Mesothelial cell of epicardium (in vitro differentiated cells): ENCODE measurements at places on chromosomes 3 and 15. TPM values are rescaled to one million over a fixed set of nuclear protein-coding genes. Genes with fewer than 3 reads are reported as not detected.

- DNase-seq, result no peak
These were observed 5.3 kb upstream of the APEH start for GRCh38 chr3:49668861-49669260.

KCNH8 gene
- 1.4 to 1.6 TPM (median 1.5 TPM) in 3 replicates for total RNA-seq

- DNase-seq, result no peak
These were observed 879.9 kb downstream of the TUSC7 start for GRCh38 chr3:117589454-117589853.

DNA sequence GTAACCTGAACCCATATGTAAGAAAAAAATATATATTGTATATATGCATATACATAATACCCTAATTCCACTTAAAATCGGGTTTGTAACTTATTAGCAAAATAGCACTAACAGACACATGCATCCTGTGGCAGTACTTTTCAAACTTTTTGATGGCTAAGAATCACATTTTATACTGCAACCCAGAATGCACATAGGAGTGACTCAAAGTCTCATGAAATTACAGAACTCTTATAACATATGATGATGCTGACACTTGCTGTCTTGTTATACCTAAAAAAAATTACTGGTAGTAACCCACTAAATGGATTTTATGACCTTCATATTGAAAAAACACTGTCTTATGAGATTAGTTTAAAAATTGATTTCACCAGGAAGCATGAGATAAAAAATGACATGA, 152.4 kb upstream of the FRMD4B start:
- DNase-seq, result no peak

DNA sequence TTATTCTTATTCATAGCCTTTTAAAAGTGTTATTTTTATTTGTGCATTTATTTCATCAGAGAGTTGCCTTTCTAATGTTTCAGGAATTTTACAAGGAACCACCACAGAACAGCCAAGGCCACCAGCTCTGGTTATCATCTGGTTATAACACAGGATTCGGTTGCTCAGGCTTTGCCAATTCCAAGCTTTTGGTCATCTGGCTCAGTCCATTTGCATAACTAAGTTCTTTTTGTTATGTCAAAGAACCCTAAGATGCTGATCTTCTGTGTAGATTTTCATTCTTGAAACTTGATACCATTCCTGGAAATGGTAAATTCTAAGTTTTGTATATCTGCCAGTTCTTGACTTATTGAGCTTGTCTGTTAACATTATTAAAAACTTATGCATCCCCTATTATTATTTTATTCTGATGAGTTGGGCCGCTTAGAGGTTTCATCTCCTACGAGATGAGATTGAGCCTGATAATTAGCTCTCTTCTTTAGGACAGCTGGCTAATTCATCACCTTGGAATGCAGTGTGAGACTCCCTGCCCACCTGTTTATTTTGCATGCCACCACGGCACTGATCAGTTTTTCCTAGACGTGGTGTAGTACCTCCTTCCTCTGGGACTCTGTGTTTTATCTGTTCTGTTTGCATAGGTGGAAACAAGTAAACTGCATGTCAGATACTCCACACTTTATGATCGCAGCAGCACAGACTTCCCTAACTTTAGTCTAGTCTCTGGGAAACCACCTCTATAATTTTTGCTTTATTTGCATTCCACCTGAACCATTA, 264.8 kb downstream of the SLCO3A1 start:
- DNase-seq, result no peak

- DNase-seq, result no peak
These were observed 156.3 kb downstream of the WNT5A start for GRCh38 chr3:55330756-55331155.

DLL4 gene
- 0.20 to 0.31 TPM (median 0.24 TPM) in 3 replicates for total RNA-seq

- no peak for DNase-seq
These were observed at the start of the genes DUOX1 and DUOXA1 for GRCh38 chr15:45129651-45130129. Gene DUOX1 (plus strand): TSS chr15:45129994. CDS start chr15:45131967, 1,973 bp downstream. Gene DUOXA1 (minus strand): TSS chr15:45129879. CDS start chr15:45123014, 6,865 bp downstream.

DNA sequence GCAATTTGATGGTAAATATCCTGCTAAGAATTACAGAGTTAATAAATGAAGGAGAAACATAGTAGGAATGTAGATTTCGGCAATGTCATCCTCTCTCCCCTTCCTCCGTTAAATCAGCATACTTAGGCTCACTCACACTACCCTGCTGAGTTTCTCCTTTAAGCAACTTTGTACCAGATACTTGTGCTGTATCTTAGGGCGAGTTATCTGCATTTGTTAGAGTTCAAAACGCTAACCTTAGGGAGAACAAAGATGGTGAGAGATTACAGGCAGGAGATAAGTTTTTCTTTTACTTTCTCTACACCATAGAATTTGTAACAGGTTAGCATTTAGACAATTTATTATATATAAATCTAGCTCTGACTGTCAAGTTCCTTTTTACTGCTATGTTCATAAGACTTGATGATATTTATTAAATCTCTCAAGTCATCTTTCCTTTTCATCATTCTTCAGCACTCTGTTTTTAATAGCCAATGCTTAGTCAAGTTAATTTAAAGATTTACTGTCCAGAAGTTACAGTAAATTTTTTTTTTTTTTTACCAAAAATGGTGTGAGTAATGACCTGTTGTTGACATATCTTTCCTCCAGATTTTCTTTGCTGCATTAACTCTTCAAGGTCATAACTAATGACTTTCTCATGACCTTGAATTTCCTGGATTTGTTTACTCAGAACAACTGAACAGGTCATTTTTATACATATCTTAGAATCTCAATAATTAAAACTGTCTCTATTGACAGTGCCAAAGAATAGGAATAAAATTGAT, 22.2 kb downstream of the SUCNR1 start:
- DNase-seq, result no peak

DNA sequence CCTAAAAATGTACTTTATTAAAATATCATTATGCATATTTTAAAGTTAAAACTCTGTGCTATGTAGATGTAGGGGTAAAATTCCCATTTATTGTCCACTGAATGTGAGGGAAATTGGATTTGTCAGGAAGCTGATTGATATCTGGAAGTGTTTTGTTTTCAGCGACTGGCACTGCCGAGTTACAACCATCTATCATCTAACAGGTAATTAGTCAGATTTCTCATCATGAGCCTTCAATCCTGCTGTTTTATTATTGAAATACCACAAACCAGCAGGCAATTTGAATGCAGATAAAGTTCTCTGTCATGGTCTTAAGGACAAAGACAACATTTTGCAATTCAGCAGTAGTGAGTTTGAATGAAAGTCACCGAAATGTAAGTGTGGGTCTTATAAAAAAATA, 40.5 kb downstream of the ZIC1 start:
- no peak for DNase-seq

DNA sequence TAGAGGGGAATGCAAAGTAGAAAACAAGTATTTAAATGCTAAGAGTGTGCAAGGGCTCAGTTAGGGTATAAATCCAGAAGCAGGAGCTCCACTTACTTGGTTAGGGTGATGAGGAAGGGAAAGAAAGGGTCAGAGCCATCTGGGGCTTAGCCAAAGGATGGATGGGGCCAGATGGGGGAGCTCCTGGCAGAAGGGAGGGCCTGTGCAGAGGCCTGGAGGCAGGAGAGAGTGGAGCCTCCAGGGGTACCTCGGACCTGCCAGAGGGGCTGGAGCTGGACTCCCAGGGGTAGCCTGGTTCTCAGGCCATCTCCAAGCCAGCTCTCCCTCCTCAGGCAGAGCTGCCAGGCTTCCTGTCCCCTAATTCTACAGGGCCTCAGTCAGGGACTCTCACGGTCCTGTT, 506.3 kb downstream of the SHQ1 start:
- DNase-seq, result no peak

- DNase-seq, result no peak
These were observed 70.1 kb upstream of the CDV3 start for GRCh38 chr3:133503409-133503808.

- DNase-seq, result no peak
These were observed 151.9 kb upstream of the BNIP2 start for GRCh38 chr15:59841036-59841435.

GRCh38 chr15:58755350-58755749, 5.8 kb upstream of the ADAM10 start:
- DNase-seq, result no peak

DNA sequence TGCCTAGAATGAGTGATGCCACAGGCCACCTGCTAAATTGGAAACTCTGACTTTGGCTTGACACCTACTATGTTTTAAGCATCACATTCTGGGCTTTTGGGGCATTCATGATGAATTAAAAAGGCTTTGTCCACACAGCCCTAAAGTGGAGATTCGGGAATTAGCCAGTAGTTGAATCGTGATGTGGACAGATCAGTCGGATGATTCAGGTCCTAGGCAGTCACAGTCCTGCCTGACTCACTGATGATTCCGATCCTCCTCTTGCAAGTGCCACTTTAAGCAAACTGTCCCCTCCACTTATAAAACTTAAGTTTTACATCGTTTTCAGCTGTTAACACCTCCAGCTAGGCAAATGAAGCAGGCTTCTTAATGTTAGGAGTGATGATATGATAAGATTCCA, 75.3 kb downstream of the SYNPR start:
- DNase-seq, result no peak

MRPL3 gene
- 77.5 to 77.7 TPM (median 77.7 TPM) in 3 replicates for total RNA-seq

CHST13 gene
- not detected in 3 replicates for total RNA-seq

GRCh38 chr3:43770426-43771103, 79.8 kb downstream of the ABHD5 start:
- no peak for DNase-seq

DPPA4 gene
- 86.2 to 89.3 TPM (median 87.7 TPM) in 3 replicates for total RNA-seq

MESP2 gene
- total RNA-seq, result 0.29 TPM in 1 of 3 replicates, not detected in the others

GOLGA6L4 gene
- total RNA-seq, result 10.9 to 13.7 TPM (median 12.2 TPM) in 3 replicates

DNA sequence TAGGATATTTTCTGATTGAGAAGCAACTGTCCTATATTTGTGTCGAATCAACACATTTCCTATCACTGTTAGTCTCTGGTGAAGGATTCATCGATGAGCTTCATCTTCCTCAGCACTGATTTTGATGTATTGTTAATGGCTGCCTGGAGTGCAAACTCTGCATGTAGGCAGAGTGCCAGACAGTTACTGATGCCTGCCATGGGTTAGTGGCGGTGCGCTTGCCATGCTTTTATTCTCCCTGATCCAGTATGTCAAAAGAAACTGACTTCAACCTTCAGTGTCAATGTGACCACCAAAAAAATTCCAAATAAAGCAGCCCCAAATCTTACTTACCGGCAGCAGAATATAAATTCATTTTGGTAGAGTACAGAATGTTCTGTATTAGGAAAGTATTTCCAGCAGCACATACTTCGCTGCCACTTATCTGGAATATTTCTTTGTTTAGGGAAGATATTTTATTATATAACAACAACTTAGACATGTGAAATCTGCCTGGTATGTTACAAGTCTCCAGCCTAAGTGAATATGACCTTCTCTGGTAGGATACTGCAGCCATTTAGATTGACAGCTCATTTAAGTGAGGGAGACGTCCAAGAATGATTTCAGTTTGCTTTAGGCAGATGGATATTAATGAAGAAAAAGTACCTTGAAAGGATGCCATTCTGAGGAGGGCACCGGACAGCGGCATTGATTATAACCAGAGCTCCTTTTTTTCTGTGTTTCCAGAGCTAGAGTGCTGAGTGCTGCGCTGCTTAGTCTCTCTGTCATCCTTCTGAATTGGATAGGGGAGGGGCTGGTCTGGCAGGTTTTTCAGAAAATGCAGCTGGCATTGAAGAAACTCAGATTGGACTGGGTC, 59.9 kb downstream of the ARHGEF26 start:
- DNase-seq, result no peak

DNA sequence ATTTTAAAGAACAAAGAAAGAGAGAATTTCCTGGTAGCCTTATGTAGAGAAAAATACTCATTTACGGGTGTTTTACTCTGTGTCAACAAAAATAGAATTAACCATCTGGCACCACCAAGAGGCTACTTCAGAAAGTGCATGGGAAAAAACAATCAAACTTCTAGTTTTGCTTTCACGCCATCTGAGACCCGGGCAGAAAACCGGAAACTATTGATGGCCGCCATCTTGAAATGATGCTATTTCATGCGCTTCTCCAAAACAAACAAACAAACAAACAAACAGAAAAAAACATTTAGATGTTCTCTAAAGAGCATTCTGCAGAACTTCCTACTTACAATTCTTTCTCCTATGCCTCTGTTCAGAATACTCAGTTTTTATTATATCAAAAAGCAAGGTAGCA, 49.4 kb upstream of the SYNPR start:
- DNase-seq, result no peak

SEMA3B gene
- 166 to 179 TPM (median 177 TPM) in 3 replicates for total RNA-seq

DNAJB11 gene
- total RNA-seq, result 52.1 to 55.2 TPM (median 55.2 TPM) in 3 replicates

GRCh38 chr15:98805434-98806274, 157.3 kb downstream of the IGF1R start:
- no peak for DNase-seq

DNA sequence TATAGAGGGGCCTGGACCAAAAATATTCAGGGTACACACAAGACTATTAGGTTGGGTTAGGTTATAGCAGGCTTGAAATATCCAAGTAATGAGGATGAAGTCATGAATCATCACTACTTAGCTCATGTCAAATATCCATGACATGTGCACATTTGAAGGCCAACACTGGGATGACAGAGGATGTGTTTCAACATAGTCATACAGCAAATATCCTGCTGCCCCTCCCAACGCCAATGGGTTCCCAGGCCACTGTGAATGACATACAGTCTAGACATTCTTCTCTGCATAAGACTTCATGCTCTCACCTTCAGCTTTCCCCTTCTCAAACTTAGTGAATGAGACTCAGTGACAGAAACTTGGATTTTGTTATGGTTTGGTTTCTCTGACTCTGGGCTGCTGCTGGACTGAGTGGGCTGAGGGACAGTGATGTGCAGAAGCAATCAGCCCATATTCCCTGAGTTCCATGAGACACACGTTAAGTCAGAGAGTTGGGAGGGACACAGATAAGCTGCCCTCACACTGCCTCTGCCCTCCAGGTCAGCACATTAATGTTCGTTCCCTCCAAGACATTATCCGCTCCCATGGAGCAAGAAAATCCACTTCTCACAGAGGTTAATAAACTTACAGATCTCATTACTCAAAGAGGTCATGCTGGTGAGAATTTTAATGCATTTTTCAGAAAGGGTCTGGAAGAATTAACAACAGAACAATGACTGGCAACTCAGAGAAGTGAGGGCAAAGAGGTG, 15.4 kb downstream of the HOMER2 start:
- no peak for DNase-seq

CCR5 gene
- total RNA-seq, result not detected in 3 replicates

DNA sequence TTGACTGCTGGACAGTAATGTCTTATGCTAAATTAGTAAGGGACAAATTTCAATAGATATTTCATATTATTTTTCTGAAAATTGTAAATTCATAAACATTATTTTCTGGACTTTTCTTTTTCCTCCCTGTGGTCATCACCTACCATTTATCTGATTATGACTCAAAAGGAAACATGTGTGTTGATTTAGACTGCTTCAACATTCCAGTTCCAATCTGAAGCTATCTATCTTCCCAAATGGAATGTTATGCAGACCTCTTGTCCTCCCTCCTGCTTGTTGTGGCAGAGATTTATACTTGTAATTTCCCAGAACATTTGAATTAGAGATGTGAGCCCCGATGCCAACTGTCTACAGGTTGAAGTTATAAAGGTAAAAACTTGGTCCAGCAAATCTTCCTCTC, 803.4 kb downstream of the TUSC7 start:
- no peak for DNase-seq

STAC gene
- total RNA-seq, result 1.4 to 2.3 TPM (median 1.9 TPM) in 3 replicates

DNA sequence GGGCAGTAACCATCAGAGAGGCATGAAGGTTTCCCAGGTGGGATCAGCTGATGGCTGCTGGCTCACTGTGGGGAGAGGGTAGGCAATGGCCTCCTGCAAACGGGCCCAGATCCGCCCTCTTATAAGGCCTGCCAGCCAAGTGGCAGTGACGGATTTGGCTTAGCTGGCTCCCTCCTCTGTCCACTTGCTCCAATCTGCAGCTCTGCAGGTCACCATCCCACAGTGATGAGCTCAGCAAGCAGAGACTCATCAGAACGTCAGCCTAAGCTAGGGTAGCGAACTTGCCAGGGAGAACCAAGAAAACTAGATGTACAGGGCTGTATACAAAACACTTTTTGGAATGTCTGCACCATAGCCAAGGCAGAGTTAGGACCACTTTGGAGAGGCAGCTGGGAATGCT, 62.8 kb upstream of the DCLK3 start:
- no peak for DNase-seq
